ENCODE measurements at places on chromosomes 1 and 21.

DNA sequence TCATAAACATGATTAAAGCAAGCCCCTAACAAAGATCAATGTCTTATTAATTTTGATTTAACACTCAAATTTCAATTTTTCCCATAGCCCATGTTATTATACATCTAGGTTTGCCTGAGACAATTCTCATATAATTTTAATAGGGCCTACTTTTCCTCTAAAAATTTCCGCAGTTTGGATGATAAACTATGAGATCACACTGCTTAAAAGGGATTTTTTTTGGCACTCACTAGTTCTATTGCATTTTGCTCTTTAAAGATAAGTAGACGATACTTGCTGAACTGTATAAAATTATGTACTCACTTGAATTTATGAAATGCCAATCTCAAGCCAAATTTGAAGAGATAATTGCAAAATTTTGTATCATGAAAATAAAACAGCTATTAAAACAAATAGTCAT lies 480.4 kb upstream of the ZRANB2 start:
- DNase-seq, result peak; percentile 32

- no peak for DNase-seq
Observed at GRCh38 chr1:32868806-32869455, 1.8 kb downstream of the FNDC5 start.

- DNase-seq, result no peak
Observed at GRCh38 chr1:27253596-27253995, 19.2 kb downstream of the WDTC1 start.

GRCh38 chr21:34544032-34544496 lies 32.1 kb upstream of the KCNE1 start:
- DNase-seq, result peak; percentile 76

All from EH (cell line).